Right atrium auricular region (tissue), 2 donors: ENCODE measurements at places on chromosomes 4 and X. TPM values are rescaled to one million over a fixed set of nuclear protein-coding genes. Genes with fewer than 3 reads are reported as not detected.

Gene ANXA3
- 39.4 TPM for total RNA-seq

Gene FHIP1A
- 11.8 TPM for total RNA-seq

Gene MAGEC3
- total RNA-seq, result not detected

Gene HSFX2
- total RNA-seq, result 0.79 TPM

Gene NPY5R
- 0.30 TPM for total RNA-seq

Gene SCRG1
- total RNA-seq, result 0.44 TPM

Gene OPRPN
- not detected for total RNA-seq

Gene RAB40AL
- total RNA-seq, result 1.6 TPM

Gene PGAM4
- not detected for total RNA-seq

Gene PPA2
- total RNA-seq, result 158 TPM

Gene CFAP47
- not detected for total RNA-seq

Gene H2BW2
- total RNA-seq, result not detected

Gene CT47B1
- not detected for total RNA-seq

Gene ARHGAP6
- total RNA-seq, result 9.4 TPM

Gene LRAT
- 0.35 TPM for total RNA-seq

Gene CRMP1
- total RNA-seq, result 1.1 TPM

Gene SUPT20HL2
- not detected for total RNA-seq

Gene CITED1
- 0.51 TPM for total RNA-seq

Gene TCEAL7
- 7.8 TPM for total RNA-seq

Gene RHOXF2
- not detected for total RNA-seq

Gene GLUD2
- 1.4 TPM for total RNA-seq

Gene SPANXA2
- total RNA-seq, result not detected

Gene PDCL2
- total RNA-seq, result not detected

Gene LEF1
- 3.4 TPM for total RNA-seq

Gene NAT8L
- total RNA-seq, result 3.0 TPM

Gene ZNF718
- 2.4 TPM for total RNA-seq

Gene PNMA6F
- total RNA-seq, result not detected

Gene PABPC1L2B
- total RNA-seq, result not detected

Gene FHDC1
- total RNA-seq, result 0.90 TPM

Gene GATB
- total RNA-seq, result 28.1 TPM

Gene DKK2
- 4.1 TPM for total RNA-seq

Gene NUDT11
- not detected for total RNA-seq

Gene TENM3
- 15.9 TPM for total RNA-seq

Gene BMPR1B
- total RNA-seq, result 1.4 TPM

Gene GABRQ
- total RNA-seq, result 0.04 TPM

Gene MMAA
- total RNA-seq, result 7.0 TPM
